ENCODE measurements at places on chromosomes 3 and 15. TPM values are rescaled to one million over a fixed set of nuclear protein-coding genes. Genes with fewer than 3 reads are reported as not detected.

The RAB8B gene
- 11.2 TPM for polyA plus RNA-seq

The SLC9C1 gene
- 0.06 TPM for polyA plus RNA-seq

The FANCI gene
- polyA plus RNA-seq: 1.6 TPM

The GOLGA8T gene
- polyA plus RNA-seq: 0.73 TPM

The KBTBD13 gene
- polyA plus RNA-seq: 0.03 TPM

The B3GALNT1 gene
- 2.4 TPM for polyA plus RNA-seq

The GOLGA8O gene
- 0.45 TPM for polyA plus RNA-seq

The SLC49A4 gene
- polyA plus RNA-seq: 7.3 TPM
